Daoy (cell line): ENCODE measurements at places on chromosomes 2 and 18. TPM values are rescaled to one million over a fixed set of nuclear protein-coding genes. Genes with fewer than 3 reads are reported as not detected.

DNA sequence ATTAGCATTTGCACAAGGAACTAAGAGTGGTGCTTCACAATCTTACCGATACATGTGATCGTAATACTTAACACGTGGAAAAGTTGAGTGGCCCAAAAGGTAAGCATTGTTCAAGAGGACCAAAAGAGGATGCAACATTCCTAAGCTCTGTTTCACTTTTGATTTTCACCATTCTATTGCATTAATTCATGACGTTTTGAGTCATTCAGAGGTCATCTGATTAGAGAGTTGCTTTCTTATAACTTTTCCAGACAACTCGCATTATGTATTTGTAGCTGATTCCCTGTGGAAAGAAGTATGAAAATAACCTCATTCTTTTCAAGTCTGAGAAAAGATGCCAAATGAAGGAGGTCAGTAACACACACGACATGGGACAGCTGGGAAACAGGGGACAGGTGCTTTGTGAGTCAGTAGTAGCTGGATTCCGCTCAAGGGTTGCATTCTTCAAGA is 344.4 kb downstream of the RND3 start:
- DNase-seq = peak; percentile 63

The CELF4 gene
- not detected in 2 replicates for total RNA-seq

The CABYR gene
- 1.4 and 3.1 TPM in 2 replicates for total RNA-seq

The LOXHD1 gene
- total RNA-seq = not detected in 2 replicates

- no peak for DNase-seq
Measured at GRCh38 chr2:174025271-174026121, 60.3 kb upstream of the SP3 start.

The IGFBP2 gene
- total RNA-seq = 14.9 and 17.2 TPM in 2 replicates

GRCh38 chr2:134391751-134392160 is 137.9 kb downstream of the MGAT5 start:
- no peak for DNase-seq

DNA sequence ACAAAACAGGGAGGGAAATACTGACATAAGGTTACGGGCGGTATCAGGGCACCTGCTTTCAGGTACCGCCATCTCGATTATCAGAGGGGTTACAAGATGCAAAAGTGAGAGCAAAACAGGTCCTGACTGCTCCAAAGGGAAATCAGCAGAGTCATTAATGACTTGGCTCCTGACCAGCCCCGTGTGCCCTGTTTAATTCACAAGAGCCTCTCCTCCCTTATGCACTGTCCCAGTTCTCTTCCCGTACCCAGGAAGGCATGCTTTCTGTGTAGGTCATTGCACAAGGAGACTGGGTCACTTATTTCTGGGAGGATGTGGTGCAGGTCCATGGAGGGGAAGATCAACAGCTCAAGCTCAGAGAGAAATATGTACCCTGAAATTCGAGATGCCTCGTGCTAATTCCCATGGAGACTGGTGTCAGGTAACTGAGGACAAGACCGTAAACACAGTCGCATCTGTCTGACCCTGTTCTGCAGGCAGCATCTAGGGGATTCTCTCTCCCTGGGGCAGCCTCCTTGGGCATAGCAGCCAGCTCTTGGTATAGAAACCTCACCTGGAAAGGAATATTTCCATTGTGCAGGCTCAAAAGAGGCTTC is 79.9 kb downstream of the HNRNPLL start:
- DNase-seq = no peak

- peak; percentile 9 for DNase-seq
Measured at GRCh38 chr2:192286093-192286701, 91.5 kb upstream of the TMEFF2 start.

The GBX2 gene
- 3.7 and 8.0 TPM in 2 replicates for total RNA-seq

GRCh38 chr2:215958257-215958656 is 55.1 kb downstream of the MREG start:
- DNase-seq = no peak

DNA sequence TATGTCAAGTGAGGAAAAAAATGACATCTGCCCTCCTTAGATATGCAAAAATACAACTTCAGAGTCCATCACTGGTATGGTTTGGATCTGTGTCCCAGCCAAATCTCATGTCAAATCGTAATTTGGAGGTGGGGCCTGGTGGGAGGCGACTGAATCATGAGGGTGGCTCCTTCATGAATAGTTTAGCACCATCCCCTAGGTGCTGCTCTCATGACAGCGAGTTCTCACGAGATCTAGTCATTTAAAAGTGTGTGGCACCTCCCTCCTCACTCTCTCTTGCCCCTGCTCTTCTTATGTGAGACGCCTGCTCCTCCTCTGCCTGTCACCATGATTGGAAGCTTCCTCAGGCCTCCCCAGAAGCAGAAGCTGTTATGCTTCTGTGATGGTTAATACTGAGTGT is 5.9 kb upstream of the PSMA8 start:
- DNase-seq = no peak

DNA sequence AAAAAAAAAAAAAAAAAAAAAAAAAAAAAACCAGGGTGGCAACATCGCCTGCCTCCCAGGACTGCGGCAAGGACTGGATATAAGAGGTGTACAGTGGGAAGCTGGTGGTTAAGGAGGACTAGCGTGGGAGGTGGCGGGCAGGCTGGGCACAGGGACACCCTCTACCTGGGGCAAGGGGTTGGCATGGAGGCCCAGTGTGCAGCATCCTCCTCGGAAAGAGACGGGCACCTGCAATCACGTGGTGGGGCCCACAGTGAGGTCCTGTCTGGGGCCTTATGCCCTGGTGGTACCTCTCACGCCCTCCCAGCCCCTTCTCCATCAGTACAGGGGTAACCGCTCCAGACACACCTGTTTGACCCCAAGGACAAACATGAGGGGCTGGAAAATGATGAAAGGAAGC is 27.9 kb downstream of the PXDN start:
- no peak for DNase-seq

- no peak for DNase-seq
Measured at GRCh38 chr2:157443090-157443489, 799 bp downstream of the CYTIP start.

The GPR17 gene
- not detected in 2 replicates for total RNA-seq

DNA sequence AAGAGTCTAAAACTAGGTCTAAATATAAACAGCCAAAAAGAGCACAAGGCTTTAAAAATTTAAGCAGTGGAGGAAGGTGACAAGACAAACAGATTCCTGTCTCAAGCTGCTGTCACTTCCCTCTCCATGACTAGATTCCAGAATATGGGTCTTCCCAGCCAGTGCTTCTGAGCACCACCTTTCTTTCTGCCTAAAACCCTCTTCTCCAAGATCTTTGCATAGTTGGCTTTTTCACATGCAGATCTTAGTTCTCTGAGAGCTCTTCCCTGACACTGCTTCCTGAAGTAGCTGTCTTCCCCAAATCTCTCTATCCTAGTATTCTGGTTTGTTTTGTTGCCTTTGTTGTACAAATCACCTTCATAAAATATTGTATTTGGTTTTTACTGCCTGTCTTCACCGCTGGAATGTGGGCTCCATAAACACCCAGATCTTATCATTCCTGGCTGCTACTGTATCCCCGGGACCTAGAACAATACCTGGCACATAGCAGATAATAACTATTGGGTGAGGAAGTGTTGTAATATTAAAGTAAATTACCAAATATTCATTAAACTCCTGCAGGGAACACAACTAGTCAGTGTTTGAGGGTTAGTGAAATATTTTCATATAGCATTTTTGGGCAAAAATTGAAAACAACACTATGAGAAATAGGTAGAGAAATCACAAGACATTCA is 150.2 kb downstream of the CCDC85A start:
- no peak for DNase-seq

DNA sequence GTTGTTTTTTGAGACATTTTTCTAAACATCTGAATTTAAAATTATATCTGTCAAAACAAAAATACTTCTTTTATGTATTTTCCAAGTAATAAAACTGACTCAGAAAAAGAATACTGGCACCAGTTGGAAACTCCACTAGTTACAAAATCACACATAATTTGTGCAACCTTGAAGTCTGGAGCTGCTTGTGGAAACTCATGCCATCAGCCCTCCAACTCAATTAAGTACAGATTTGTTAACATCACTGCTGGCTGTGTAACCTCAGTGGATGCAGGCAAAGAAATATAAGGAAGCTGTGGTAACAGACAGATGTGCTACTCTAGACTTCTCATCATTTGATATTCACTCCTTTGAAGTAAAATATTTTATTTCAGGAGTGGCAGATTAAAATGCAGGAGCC is 30.0 kb upstream of the RAPH1 start:
- DNase-seq = no peak

The GNLY gene
- total RNA-seq = not detected in 2 replicates

DNA sequence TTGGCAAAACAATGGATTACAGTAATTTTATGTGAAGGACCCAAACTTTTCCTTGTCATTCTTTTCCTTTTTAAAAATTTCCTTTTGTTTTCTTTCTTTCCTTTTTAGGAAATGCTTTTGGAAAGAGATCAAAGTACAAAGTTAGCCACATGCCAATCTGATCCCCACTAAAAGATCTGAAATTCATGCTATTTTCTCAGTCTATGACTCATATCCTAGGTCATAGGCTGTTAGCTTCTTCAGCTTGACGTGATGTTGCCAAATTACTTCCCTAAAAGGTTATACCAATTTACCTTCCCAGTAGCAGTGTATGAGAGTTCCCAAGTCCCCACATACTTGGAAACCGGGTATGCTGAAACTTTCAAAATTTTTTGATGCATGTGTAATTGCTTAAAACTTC is 355.3 kb downstream of the INSIG2 start:
- peak; percentile 50 for DNase-seq

- DNase-seq = peak; percentile 72
Measured at GRCh38 chr2:113012436-113013335, 7.4 kb downstream of the IL36A start.

GRCh38 chr2:233081232-233081730 is 21.1 kb downstream of the INPP5D start:
- DNase-seq = no peak

DNA sequence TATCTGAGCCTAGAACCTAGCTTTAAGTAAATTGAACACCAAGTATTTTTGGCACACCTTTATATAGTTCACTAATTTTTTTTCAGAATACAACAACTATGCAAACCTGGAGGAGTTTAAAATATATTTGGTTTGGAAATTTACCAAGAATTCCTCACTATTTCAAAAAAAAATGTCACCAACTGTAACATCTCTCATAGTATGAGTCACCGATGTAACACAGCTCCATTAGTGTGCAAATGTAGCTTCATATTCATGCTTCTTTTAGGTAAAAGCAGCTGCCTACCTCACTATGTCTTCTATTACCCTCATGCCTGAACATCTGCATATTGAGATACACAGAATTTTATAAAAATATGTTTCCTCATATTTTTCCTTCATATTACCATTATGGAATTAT is 80.5 kb downstream of the NRXN1 start:
- DNase-seq = no peak
